Common myeloid progenitor, CD34-positive (primary cell): ENCODE measurements at places on chromosomes 12 and 14.

GRCh38 chr12:108551535-108551934 is 9.4 kb downstream of the SART3 start:
- peak; percentile 55 for DNase-seq

GRCh38 chr14:22489244-22489545 is 99.8 kb downstream of the DAD1 start:
- DNase-seq = no peak

DNA sequence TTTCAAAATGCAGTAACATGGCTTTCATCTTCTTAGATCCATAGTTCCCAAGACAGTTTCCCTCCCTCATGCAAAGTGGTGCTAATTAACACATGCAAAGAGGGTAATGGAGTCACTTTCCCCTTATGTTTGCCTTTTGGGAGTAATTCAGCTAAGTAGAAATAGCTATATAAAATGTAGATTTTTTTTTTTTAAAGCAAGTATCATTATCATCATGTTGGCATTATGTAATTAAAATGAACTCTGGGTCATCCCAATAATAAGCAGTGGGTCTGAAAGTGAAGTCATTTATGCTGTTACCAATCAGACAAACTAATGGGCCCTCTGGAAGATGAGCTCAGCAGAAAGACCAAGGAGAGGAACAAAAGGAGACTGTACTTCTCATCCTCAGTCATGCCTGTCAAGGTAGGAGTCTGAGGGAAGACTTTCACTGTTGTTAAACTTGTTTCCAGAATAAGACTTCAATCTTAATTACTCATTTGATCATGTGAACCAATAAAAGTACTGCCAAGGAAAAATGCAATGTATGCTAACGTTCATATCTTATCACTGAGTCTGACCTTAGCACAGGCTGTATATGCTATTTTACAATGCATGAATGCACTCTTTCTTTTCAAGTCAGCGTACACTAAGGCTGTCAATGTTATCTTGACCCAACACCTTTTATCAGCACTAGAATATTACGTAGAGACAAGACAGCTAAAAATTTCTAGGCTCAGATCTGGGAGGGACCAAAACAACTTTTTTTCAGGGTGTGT is 26.8 kb downstream of the AREL1 start:
- DNase-seq = no peak

- DNase-seq = no peak
Measured at GRCh38 chr14:45902241-45902640, 649.2 kb upstream of the MIS18BP1 start.

DNA sequence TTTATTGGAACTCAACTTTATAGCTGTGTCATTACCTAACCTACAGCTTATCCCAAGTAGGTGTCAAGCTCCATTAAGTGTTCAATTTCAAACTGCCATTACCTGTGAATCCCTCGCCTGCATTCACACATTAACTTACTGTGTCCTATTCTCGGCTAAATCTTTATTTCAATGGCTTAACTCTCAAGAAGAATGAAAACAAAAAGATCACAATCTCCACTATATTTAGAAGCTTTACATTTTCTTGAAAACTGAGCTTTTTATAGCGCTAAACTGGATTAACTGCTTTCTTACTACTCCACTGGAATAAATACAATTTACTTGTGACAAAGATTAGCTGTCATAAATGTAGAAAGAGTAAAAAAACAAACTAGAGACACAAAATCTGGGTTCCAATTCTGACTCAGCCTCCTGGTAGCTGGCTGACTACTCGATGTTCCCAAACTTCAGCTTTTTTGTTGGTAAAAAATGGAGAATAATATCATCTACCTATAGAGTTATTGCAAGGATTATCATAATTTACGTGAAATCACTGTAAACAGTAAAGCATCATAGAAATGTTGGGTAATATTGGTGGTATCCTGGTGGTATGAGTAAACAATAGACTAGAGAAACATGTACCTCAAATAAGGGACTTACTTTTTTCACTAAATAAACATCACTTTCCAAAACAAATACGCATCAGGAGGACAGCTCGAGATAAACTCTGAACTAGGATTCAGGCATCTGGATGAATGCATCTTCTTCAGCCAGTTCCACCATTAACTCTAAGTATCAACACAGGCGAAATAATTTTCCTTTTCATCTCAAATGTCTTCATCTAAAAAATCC is 1.7 kb downstream of the RALGAPA1 start:
- DNase-seq = no peak

- DNase-seq = no peak
Measured at GRCh38 chr12:132111654-132112304, 32.3 kb downstream of the DDX51 start.

- no peak for DNase-seq
Measured at GRCh38 chr14:85516239-85517113, 13.5 kb upstream of the FLRT2 start.

DNA sequence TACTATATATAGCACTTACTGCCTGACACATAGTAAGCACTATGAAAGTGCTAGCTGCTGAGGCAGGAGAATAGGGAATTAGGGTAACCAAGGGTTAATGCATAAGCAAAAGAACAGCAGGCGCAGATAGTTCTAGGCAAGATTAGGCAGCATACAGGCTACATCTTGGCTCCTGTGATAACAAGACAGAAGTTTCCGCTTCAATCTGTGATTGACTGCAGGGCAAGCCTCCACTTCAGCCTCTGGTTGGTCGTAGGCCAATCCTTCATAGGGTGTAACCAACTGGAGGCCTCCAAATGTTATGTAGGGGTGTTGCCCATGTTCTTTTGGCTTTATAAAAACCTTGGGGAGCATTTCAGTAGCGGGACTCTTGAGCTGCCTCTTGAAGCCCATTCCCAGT is 46.9 kb downstream of the KLHL28 start:
- peak; percentile 69 for DNase-seq

GRCh38 chr12:4943067-4943937 is 33.6 kb downstream of the KCNA1 start:
- DNase-seq = no peak

- no peak for DNase-seq
Measured at GRCh38 chr12:18849080-18849479, 111.2 kb downstream of the CAPZA3 start.

- DNase-seq = no peak
Measured at GRCh38 chr12:22480016-22480415, 64.3 kb downstream of the C2CD5 start.

DNA sequence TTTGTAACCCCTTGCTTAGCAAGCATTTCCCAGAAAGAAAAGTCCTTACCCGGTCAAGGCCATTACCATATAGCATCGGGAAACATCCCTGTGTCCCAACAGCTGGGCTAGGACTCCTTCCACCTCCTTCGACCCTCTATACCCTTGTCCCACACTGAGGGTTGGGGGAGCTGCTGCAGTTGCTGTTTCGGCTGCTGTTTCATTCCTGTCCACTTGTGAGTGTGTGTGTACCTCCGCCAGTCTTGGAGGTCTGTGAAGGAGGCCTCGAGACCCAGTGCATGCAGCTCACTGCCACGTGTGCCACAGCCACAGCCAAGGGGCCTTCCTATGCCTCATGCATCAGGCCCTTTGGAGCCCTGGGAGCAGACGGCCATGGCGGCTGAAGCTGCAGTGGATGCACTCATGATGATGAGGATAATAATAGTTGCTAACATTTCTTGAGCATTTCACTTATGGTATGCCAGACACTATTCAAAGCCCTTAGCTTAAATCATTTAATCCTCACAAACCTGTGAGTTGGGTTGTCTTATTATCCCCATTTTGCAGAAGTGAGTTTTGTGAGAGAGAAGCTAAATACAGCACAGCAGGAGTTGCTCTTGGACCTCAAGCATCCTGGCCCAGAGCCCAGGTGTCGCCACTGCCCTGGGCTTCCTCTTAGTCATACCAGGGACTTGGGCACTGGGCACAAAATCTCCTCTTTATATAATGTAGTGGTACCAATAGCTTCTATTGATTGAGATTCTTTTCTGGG is 156.5 kb downstream of the PRKCH start:
- DNase-seq = peak; percentile 81
